ENCODE measurements at places on chromosomes 6 and 20.

GRCh38 chr20:10708351-10709185 lies 34.8 kb upstream of the JAG1 start:
- DNase-seq = peak; percentile 80

DNA sequence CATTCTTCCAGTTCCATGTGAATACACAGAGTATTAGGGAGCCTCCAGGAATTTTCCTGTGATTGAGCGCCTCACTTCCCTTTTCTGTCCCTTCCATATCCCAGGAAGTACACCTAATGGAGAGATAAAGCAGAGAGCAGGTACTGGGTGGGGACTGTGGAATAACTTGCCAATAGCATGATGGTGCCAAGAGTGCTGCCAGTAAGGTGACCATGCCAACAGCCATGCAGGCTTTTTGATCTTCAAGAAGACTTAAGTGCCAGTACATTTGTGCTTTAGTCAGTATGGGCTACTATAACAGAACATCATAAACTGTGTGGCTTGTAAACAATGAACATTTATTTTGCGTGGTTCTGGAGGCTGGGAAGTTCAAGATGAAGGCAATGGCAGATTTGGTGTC lies 160.2 kb upstream of the RIMS1 start:
- no peak for DNase-seq

DNA sequence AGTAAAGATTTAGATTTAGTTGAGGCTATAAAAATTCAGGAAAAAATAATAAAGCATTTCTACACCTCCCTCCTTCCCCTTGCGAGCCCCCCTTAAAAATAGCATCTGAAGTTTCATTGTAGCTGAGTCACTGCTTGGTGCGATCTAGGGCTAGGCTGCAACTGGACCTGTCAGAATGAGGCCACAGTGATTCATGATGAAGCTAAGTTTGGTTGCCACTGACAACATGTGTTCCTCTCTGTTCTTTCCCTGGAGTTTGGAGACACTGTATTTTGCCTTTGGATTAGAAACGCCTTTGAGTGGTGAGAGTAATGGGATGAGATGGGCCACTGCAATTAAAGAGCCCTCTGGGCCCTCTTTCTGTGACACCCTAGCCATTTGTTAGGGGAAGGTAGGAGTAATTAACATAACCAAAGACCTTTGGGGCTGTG lies 334.1 kb downstream of the NRN1 start:
- DNase-seq = peak; percentile 87

- DNase-seq = peak; percentile 22
These were observed 11.3 kb downstream of the NOX3 start for GRCh38 chr6:155444120-155444917.

DNA sequence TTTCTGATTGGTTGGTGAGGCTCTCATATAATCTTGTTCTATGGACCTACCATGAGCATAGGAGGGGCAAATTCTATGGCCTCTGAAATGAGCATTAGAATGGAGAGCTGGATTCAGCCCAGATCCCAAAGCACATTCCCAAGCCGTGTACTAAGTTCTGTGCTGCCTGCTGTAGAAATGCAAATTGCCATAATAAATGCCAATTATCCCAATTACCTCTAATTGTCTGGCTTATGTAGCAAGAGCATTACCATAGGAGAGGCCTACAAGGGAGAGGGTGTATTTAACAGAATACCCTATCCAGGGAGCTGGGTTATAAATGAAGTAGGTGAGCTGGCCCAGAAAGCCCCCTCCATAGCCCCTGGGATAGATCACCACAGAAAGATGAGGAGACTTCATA lies 126.8 kb downstream of the LRFN2 start:
- DNase-seq = no peak

GRCh38 chr6:81751388-81752083 lies 945 bp downstream of the TENT5A start:
- DNase-seq = peak; percentile 36

DNA sequence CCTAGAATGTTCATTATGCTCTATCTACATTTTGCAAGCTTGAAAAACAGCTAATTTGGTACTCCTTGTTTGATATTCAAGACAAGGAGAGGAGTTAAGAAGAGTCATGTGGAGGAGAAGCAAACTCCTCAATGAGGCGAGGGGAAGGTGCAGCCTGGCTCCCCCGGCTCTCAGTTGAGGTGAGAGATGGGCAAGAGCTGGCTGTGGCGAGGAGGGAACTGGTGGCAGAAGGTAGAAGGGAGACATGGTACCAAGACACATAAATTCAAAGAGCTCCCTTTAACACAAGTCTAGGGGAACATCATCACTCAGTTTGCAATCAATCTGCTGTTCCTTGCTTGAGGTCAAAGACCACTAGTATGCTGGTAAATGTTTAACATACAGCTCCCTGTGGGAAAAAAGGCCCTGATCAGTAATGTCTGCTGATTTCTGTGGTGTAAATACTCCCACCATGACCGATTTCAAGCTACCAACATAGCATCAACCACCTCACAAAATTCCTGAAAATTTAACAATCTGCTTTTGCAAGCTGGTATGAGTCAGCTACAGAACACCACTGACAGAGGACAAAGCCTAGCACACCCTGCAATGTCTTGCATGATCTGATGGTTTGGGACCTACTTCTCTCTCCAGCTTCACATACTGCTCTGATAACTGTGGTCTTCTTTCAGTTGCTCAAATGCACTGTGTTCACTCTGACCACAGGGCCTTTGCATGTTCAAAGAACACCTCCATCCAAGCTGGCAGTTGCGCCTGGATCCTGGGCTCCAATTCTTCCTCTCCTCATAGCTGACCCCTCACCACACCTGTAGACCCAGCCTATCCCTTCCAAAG lies 516.3 kb upstream of the CHD6 start:
- no peak for DNase-seq

- DNase-seq = no peak
These were observed 17.4 kb downstream of the UBE2V1 start for GRCh38 chr20:50095476-50096078.

DNA sequence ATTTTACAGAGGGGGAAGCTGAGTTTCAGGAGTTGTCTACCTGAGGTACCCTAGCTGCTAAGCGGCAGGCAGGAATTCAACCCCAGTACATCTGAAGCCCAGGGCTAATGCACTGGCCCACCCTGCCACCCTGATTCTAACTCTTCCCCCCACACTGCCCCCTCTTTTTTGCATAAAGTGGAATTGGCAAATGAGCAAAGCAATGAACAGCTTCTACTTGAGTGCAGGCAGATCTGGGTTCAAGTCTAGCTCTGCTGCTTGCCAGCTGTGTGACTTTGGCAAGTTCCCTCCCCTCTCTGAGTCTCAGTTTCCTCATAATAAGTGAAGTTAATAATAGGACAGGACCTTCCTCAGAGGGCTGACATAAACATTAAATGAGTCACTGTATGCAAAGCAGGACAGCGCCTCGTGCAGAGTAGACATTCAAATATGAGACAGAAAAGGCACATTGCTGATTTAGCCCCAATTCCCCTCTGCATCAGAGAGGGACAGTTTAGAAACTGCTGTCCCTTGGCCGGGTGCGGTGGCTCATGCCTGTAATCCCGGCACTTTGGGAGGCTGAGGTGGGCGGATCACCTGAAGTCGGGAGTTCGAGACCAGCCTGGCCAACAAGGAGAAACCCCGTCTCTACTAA lies 4.7 kb downstream of the ADA start:
- peak; percentile 63 for DNase-seq

DNA sequence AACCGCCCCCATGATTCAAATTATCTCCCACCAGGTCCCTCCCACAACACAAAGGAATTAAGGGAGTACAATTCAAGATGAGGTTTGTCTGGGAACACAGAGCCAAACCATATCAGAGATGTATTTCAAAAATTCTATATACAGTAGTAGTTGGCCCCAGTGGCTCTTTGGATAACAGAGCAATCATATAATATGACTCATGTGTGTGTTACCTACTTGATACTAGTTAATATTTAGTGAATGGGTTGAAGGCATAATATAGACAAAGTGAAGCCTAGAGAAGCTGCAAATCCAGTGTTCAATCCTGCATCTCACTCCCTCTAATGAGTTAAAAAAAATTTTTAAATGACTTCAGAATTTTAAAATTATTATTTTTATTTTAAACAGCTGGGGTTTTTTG lies 43.2 kb downstream of the KAT14 start:
- DNase-seq = no peak

- peak; percentile 20 for DNase-seq
These were observed 139.9 kb downstream of the MOXD1 start for GRCh38 chr6:132261354-132261753.

GRCh38 chr6:125910527-125910926 lies 46.0 kb upstream of the HINT3 start:
- DNase-seq = no peak

GRCh38 chr6:115610696-115611095 lies 450.0 kb downstream of the FRK start:
- no peak for DNase-seq

GRCh38 chr20:25484224-25484846 lies 76.9 kb downstream of the GINS1 start:
- DNase-seq = no peak

DNA sequence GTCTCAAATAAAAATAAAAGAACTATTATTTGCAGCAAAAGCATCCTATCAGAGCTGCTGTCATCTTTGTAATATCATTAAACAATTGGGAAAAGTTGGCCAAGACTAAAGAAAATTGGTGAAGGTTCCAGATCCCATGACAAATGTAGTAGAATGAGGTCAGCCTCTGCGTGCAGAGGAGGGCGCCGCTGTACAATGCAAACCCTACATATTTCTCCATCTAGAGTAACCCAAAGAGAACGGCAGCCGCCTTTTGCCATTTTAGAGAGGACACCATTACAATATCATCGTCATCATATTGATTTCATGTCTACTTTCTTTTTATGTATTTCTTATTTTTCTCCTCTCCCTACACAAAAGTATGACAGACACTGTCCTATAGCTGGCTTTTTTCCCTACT lies 59.5 kb downstream of the ZMYND8 start:
- DNase-seq = no peak

- DNase-seq = no peak
These were observed 5.6 kb downstream of the FOXC1 start for GRCh38 chr6:1615151-1615852.

DNA sequence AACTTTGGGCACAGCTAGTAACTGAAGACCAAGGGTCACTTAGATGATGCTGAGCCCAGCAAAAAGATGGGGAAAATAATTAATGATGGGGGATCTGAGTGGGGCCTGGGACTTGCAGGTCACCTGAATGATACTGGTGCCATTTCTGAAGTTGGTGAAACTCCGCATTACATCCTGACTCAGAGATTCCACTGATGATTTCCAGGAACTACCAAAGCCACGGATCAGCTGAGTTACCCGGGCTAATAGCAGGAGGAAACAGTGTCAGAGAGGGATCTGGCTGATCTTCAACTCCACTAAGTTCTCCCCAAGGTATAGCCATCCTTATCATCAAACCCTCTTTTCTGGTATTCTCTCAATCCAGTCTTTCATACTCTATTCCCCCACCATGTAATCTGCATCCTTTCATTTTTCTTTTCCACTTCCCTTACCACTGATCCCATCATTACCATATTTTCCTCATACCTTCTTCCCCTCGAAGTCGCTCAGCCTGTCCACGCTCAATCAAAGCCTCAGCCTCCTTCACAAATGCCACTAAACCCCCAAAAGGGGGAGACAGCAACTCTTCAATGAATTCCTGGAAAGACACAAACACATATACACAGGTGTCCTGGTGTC lies 20.2 kb downstream of the VPS52 start:
- DNase-seq = peak; percentile 21

- peak; percentile 67 for DNase-seq
These were observed 167.3 kb downstream of the TRMT11 start for GRCh38 chr6:126153661-126154060.

DNA sequence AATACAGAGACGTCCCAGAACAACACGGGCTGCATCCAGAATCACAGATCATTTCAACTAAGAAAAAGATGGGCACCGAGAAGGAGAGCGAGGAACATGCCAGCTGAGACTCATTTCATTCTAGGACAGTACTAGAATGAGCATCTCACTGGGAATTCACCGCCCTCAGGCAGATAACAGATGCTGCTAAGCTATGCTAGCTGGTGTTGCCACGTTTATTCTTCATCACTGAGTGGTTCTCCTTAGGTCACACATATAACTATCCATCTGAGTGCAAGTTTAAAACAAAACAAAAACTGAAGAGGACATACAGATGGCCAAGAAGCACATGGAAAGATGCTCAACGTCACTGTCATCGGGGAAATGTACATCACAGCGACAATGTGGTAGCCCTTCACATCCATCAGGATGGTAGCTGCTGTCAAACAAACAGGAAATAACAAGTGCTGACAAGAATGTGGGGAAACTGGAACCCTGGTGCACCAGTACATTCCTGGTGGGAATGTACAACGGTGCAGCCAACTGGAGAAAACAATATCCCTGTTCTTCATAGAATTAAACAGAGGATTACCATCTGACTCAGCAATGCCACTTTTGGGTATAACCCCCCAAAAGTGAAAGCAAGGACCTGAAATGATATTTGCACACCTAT lies 97.6 kb downstream of the SLC22A23 start:
- DNase-seq = no peak

DNA sequence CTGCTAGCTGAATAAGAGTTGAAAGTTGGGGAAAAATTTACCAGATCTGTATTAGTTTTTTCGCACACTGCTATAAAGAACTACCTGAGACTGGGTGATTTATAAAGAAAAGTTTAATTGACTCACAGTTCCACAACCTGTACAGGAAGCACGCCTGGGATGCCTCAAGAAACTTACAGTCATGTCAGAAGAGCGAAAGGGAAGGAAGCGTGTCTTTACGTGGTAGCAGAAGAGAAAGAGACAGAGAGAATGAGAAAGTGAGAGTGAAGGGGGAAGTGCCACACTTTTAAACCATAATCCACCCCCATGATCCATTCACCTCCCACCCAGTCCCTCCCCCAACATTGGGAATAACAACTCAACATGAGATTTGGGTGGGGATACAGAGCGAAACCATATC lies 79.6 kb downstream of the KHDC1L start:
- DNase-seq = no peak

DNA sequence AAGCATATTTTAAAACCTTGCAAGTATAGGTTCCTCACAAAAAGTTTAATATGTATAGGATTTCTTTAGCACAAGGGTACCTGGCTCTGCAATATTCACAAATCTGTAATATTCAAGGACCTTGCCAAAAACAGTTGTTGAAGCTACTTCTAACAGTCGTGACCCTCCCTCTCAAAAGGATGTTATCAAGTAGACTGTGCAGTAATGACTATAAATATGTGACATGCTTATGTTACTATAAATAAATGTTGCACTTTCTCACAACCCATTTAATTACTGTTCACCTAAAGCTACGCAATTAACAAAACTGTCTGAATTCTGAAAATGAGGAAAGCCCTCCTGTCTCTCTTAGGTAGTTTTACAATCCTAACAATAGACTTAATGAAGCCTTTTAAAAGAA lies 41.8 kb downstream of the FYN start:
- no peak for DNase-seq

DNA sequence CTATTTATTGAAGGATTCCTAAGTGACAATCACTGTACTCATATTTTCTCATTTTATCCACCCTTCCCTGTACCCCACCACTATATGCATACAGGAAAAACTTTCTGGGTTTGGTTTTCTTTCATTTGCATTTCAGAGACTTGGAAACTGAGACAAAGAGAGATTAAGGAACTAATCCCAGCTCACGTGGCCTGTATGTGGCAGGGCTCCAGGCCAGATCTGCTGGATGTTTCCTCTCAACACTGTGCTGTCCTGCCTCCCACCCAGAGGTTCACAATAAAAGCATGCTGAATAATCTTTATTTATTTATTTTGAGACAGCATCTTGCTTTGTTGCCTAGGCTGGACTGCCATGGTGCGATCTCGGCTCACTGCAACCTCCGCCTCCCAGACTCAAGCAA lies 50.2 kb downstream of the CEP162 start:
- no peak for DNase-seq

GRCh38 chr6:139124887-139125672 lies 9.8 kb upstream of the HECA start:
- peak; percentile 74 for DNase-seq

Measured in fibroblast of skin of scalp (primary cell).